Activated B cell treated with CpG ODN at 0.5 μM for 24 hours (primary cell): ENCODE measurements at places on chromosomes 13 and 19. TPM values are rescaled to one million over a fixed set of nuclear protein-coding genes. Genes with fewer than 3 reads are reported as not detected.

The KLK14 gene
- 0.76 and 0.82 TPM in 2 replicates for total RNA-seq

The CEACAM3 gene
- total RNA-seq = not detected in 2 replicates

GRCh38 chr13:99193152-99193551 lies 7.5 kb upstream of the UBAC2 start:
- no peak for DNase-seq

DNA sequence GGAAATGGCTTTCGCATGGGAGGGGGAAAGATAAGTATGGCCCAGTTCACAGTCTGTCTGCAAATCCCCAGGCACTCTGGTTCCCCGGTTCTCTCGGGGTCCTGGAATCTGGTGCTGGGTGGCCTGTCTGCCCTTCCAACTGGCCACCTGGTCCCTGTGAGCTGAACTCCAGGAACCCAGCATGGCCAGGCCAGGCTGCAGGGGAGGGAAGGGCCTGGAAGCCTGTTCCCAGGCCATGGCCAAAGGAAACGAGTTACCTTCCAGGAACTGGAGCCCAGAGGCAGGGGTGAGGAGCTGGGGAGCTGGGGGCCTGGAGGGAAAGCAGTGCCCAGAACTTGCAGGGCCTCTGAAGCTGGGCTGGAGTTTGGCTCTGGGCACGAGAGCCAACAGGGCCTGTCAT lies 19.1 kb upstream of the PNMA8C start:
- DNase-seq = no peak

DNA sequence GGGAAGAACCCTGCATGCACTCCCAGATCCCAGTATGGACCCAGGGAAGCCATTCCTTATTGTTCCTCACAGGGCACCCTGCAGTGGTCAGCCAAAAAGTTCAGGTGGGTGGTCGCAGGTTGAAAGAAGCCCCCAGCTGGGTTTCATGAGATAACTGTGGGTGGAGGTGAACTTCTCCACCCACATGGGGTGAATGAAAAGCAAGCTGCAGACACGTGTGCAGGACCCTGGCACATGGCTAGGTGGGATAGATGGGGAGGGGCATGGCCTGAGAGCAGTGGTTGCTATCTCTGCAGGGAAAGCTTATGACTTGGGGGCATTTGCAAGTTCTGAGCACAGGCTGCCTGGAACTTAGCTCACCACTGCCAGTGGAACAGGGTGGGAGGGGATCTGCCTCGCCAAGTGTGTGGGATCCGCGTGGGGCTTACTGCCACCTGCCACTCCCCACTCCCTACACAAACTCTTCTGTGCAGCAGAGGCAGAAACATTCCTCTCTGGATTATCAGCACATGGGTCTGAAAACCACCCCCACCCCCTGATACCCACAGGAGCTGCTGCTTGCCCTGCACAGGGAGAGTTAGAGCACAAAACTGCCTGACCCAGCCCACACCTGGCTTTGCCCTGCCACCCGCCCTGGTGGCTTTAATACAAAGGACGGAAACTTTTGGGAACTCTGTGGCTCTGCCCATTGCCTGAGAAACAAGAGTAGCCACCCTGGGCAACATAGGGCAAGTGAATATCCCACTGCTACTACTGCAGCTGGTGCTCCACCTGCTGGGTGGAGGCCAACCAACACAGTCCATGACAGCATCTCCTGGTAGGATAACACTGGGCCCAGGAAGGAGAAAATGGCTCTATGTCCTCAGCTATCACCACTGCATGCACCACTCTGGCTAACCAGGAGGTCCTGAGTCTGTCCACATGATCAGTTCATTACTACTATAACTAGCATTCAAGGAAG lies 24.4 kb downstream of the PLA2G4C start:
- no peak for DNase-seq

DNA sequence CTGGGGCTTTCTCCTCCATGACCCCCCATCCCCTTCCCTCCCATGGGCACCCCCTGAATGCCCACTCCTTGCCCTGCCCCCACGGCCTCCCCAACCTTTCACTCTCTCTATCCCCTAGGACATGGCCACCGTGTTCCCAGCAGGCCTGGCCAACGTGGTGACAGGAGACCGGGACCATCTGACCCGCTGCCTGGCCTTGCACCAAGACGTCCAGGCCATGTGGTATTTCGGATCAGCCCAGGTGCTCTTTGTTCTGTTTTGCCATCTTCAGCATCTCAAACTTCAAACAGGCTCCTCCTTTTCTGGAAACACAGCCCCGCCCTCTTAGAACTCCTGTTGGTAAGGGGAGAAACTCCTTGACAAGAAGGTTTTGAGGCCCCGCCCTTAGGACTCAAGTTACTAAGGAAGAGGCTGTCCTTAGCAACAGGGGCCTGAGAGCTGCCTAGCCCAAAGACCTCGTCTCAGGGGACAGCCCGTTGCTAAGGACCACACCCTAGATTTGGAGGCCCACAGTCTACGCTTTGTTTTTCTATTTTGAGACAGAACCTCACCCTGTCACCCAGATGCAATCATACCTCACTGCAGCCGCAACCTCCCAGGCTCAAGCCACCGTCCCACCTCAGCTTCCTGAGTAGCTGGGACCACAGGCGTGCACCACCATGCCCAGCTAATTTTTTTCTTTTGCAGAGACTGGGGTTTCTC lies 5.1 kb upstream of the FLT3LG start:
- DNase-seq = peak; percentile 72

DNA sequence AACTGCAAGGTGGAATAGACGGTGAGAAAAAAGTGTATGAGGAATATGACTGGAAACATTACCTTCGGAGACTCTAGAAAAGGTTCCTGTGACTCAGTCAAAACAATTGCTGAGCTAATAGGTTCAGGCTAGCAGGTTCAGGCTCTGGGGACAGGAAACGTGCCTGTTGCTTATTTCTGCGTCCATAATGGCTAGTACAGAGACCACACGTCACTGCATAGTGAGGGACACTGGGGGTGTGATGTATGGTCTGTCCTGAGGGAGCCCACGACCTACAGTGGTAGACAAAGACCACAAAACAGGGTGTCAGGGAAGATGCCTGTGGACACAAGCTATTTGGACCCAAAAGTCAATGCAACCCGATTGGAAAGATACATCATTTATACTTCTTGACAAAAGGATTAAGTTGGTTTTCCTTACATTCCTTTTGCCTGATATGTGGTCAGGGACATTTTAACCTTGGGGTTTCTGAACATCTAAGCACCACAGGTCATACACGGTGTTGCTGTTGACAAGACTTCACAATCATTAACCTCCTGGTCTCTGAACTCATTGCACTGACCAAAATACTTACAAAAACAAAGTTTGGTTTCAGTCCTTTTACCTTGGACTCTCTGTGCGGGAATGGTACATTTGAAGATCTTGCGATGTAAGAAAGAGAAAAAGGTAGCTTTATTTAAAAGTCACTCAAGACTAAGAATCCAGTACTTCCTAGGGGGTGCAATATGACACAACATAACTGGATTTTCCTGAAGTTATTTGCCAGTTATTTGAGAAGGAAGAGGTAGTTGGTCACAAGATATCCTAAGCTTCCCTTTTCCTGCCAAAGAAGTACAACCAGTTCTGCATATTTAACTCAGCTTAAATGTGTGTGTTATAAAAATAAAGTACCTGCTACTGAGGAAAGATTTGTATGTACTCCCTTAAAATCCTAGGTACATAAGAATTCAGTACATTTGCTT lies 20.0 kb downstream of the CRYL1 start:
- DNase-seq = no peak

DNA sequence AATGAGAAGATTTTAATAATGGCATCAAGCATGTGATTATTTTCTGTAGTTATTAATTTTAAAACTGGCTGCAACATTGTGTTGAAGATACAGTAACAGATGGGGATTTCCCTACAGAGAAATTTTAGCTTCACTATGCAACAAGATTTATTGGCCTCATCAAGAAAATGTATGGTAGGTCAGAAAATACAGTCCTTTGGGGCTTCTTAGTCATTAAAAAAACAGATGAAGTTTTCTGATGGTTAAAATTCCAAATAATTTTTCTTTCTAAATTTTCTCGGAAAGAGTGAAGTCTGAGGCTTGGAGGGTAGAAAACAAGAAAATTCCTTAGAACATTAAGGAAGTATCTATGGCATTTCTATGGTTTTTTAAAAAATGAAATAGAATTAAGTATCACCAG lies 1790.8 kb upstream of the PCDH20 start:
- DNase-seq = no peak

DNA sequence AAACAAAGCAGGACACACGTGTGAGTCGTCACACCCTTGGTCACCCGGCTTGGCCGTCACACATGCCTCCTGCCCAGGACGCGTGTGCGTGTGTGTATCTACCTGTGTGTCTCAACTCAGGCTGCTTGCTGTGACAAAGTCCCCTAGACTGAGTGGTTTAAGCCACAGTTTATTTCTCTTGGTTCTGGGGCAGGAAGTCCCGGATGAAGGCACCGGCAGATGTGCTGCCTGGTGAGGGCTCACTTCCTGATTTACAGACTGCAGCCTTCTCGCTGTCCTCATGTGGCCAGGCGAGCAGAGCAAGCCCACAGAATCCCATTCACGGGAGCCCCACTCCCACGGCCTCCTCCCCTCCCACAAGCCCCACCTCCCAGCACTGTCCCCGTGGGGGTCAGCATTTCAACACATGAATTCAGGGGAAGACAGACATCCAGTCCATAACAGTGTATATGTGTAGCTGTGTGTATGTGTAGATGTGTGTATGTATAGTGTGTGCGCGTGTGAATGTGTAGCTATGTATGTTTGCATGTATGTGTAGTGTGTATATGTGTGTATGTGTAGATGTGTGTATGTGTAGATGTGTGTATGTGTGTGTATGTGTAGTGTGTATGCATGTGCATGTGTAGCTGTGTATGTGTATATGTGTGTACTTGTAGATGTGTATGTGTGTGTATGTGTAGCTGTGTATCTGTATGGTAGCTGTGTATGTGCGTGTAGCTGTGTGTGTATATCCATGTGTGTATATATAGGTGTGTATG lies 51.5 kb downstream of the MCF2L start:
- no peak for DNase-seq

- peak; percentile 46 for DNase-seq
Measured at GRCh38 chr19:41997121-41997850, 3.3 kb upstream of the ATP1A3 start.

DNA sequence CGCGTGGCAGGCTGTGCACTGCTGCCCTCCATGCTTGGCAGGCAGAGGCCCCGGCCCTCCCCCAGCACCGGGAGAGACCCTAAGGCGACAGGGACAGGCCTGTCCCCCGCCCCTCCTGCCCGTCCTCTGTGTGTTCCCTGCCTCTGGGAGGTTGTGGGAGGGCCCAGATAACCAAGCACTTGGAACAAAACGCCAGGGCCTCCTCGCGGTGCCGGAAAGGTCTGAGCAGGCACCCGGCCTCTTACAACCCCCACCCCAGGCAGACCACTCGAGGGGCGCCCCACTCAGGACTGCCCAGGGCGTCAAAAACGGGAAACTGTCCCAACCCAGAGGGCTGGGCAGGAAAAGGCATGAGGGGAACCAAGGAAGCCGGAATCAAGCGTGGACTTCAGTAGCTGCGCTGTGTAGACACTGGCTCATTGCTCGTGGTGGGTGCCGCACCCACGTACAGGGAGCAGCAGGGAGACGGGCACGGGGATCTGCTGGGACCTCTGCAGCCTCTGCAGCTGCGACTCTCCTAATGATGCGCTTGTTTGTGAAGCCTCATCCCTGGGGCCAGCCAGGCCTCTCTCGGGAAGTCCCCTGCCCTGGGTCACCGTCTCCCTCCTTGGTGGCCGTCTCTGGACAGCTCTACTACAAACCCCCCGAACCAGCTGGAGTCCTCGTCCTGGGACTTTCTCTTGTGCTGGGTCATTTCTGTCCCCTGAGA lies 20.0 kb downstream of the GNA11 start:
- no peak for DNase-seq

DNA sequence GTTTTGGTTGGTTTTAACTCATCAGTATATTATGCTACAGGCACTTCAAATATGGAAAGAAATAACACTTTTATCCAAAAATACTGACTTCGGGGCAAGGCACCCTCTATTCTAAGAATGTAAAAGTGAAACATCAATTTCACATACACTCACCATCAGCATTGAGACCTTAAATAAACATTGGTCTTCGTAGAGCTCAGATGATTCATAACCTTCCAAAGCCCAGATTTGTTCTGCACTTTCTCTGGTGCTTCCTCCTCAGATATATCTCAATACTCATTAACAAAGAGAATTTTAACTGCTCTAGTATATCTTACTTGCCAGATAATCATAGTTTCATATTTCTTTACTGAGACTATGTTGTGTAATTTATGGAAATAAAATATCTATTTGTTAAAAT lies 794.3 kb downstream of the LIG4 start:
- no peak for DNase-seq

The TGFBR3L gene
- total RNA-seq = not detected in 2 replicates

- no peak for DNase-seq
Measured at GRCh38 chr13:110589793-110590390, 25.5 kb upstream of the NAXD start.

- DNase-seq = no peak
Measured at GRCh38 chr13:43036351-43037250, 13.2 kb downstream of the DNAJC15 start.

DNA sequence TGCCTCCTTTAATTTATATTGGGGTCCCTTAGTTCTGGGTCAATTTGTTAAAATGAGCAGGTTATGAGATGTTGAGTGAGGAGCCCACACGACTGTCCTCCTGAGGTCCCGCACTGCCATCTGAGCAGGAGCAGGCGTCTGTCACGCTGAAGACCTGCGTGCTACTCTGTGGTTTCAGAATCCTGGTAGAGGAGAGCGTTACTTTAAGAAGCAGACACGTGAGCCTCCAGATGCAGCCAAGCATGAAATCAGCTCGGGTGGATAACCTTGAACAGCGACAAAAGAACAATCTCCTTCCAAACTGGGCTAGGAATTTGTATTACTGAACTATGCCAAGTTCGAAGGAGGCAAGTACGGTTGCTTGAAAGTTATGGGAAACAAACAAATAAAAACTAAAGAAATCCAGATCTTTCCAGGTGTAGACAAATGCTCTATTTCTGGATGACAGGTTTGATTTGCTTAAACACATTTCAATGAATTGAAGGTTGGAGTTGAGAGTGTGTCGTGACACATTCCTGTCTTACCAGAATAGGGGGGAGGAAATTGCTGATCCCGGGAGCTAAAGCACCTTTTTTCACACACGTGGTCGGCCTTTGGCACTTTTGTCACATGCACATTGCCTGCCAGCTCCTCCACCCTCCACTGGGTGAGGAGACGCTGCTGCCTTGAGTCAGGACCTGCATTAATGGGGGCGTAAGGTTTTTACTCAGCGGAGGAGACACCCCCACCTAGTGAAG lies 945.5 kb upstream of the SLC10A2 start:
- DNase-seq = no peak

DNA sequence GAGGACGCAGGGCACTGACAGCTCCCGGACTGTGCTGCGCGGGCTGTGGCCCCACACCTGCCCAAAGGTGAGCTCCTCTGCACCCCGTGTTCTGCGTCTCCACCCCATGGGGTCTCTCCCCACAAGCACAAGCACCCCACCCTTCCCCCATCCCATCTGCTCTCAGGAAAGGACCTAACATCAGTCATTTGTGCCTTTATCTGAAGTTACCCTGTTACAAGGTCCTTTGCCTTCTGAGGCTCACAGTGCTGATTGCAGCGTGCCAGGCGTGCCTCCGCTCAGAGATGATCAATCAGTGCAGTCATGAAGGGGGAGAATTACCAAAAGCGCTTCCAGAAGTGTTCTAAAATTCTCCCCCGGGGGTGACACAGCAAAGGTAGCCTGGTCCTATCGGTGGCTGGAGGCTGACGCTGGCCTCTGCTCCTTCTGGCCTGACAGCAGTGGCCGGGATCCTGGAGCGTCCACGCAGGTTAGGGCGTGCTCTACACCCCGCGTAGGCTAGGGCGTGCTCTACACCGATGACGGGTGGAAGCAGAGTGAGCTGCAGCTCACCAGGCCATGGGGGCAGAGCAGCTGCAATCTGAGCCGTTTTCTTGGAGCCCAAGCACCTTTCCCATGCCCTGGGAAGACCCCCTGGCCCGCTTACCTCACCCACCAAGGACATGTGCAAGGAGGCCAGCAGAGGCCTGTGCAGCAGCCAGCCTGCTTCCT lies 84.7 kb upstream of the TM9SF2 start:
- DNase-seq = peak; percentile 6
